ENCODE measurements at places on chromosomes 1 and 21. TPM values are rescaled to one million over a fixed set of nuclear protein-coding genes. Genes with fewer than 3 reads are reported as not detected.
A peak's percentile ranks its signal among the peaks of the same experiment; 100 is the strongest.

Gene DENND2D
- not detected for polyA plus RNA-seq

- no peak for DNase-seq
Observed at GRCh38 chr1:61279570-61279969, 197.2 kb downstream of the NFIA start.

- DNase-seq = no peak
Observed at GRCh38 chr1:233912909-233913308, 8.4 kb downstream of the SLC35F3 start.

Gene SLFNL1
- 0.20 TPM for polyA plus RNA-seq

- no peak for DNase-seq
Observed at GRCh38 chr1:229192853-229193252, 78.1 kb upstream of the RAB4A start.

Gene APCS
- not detected for polyA plus RNA-seq

Gene ZNF593OS
- not detected for polyA plus RNA-seq

Gene SPATA1
- polyA plus RNA-seq = 0.93 TPM

Gene DNAJC6
- polyA plus RNA-seq = 1.7 TPM

Gene SRGAP2B
- polyA plus RNA-seq = 13.5 TPM

- DNase-seq = no peak
Observed at GRCh38 chr1:228983661-228984060, 248.4 kb downstream of the RHOU start.

DNA sequence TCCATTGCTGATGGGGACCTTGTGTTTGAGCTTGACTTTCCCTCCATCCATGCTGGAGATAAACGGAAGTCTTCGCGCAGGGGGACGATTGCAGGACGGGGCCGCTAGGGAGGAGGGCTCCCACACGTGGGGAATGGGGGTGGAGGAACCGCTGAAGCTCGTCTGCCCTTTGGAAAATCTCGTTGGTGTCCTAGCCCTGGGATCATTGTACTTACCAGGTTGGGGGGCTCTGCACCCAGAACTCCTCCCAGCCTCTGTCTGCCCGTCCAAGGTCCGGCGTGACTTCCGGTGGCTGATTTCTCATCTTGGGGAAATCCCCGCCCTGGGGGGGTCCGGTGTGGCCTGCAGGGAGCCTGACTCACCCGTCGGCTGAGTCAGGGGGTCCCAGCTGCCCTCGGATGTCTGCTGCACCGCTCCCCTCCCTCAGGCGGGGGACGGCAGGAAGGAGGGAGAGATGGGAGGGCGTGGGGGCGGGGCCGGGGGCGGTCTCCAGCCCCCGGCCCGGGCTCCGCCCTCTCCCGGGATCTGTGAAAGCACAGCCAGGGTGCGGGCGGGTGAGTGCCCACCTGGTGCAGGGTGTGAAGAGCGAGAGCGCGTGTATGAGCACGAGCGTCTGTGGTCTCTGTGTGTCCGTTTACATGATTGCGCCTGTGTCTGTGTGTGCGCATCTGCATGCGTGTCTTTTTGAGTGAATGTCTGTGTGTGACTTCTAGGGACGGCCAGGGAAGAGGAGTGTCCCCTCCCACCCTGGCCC lies 35.8 kb downstream of the PIK3CD start:
- peak; percentile 46 for DNase-seq

Gene MATN1
- polyA plus RNA-seq = 0.03 TPM

DNA sequence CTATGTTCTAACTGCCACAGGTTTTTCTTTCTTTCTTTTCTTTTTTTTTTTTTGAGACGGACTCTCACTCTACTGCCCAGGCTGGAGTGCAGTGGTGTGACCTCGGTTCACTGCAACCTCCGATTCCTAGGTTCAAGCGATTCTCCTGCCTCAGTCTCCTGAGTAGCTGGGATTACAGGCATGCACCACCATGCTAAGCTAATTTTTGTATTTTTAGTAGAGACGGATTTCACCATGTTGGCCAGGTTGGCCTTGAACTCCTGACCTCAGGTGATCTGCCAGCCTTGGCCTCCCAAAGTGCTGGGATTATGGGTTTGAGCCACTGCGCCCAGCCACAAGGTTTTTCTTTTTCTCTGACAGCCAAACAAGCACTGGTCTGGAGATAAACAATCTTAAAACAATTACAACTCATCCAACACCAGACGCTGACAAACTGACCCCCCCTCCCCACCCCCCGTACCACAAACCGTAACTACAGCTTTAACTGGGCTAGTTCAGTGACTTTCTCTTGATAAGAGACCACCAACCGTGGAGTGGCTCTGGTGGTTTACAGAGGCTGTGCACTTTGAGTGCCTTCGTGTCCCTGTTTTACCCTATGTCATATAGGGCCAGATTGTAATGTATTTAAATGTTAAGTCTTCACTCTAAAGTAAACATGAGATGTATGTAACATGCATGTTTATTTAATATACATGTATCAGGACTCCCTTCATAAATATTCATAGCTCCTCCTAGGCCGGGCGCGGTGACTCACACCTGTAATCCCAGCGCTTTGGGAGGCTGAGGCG lies 19.5 kb upstream of the PUM1 start:
- DNase-seq = no peak

DNA sequence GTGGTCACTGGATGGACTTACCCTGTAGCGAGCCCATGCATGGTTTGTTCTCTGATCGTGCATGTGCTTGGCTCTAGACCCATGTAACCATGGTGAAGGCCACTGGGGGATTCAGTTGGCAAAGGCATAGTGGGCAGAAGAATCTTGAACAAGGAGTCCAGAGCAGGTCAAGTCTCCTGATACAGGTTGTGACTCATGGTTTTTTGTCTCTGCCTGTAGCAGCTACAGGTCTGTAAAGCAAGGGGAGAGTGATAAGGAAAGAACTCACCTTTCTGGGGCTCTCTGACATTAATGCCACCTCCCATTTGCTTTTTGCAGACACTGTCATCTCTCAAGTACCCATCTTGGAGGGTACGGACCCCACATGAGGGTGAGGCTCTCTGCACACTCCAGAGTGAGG lies 153.4 kb upstream of the CAMK1G start:
- no peak for DNase-seq

DNA sequence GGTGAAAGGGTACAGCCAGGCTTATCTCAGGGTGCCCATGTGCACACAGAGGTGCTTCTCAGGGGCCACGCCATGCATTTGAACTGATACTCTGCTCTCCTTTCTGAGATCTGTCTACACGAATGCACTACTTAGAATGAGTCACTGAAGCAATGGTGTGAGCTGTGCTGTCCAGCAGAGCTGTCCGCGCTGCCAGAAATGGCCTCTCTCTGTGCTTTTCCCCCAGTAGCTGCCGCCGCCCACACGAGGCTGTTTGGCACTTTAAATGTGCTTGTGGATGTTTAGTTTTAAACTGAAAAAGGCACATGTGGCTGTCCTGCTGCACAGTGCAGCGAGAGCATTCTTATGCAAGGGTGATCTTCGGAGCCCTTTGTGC lies 87.1 kb upstream of the COL6A1 start:
- DNase-seq = no peak

Gene CYP4B1
- polyA plus RNA-seq = 0.03 TPM

Gene PRAMEF18
- not detected for polyA plus RNA-seq

DNA sequence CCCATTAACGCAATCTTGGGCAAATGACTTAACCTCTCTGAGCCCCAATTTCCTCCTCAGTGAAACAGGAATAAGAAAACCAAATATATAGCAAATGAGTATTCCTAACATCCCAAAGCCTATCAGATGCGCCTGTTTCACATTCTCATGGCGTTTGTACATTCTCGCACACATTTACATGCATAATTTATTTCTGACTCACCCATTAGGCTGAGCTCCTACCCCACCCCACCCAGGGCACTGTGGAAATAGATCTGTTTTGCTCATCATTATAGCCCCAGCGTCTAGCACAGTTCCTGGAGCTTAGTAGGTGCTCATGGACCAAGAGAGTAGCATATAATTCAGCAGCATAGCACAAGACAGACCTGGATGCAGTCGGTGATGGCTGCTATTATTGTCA lies 146.1 kb upstream of the VANGL1 start:
- DNase-seq = no peak

- DNase-seq = no peak
Observed at GRCh38 chr1:152170287-152170905, 11.4 kb upstream of the RPTN start.

Gene RAB25
- polyA plus RNA-seq = 0.12 TPM

- DNase-seq = no peak
Observed at GRCh38 chr1:186681801-186682200, 1.6 kb upstream of the PTGS2 start.

DNA sequence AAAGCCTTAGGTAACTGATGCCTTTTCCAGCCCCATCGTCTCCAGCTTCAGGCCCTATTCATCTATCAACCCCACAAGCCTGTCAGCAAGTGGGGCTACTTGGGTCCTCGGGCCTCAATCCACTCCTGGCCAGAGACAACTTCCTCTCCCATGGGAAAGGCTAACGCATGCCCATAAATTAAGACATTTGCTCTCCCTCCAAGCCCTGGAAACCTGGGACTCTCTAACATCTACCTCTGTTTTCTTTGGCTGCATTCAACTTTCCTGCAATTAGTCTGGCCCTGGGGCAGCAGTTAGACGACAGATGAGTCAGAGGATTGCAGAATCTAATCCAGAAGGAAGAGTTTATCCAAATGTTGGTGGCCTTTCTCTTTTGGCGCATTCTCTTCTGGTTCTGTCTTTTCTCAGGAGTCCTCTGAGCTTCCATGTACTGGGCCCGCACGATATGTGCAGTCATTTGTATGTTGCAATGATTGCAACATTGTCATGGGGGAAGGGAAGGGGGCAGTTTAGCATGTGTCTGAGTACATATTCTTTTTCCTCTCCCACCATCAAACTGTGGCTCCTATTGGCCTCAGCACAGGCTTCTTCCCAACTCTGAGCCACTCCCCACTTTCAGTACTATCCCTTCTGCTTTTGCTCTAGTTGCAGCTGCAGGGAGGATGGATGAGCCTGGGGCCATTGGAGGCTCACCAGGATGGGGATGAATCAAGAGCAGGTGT lies 54.4 kb downstream of the NAV1 start:
- no peak for DNase-seq

DNA sequence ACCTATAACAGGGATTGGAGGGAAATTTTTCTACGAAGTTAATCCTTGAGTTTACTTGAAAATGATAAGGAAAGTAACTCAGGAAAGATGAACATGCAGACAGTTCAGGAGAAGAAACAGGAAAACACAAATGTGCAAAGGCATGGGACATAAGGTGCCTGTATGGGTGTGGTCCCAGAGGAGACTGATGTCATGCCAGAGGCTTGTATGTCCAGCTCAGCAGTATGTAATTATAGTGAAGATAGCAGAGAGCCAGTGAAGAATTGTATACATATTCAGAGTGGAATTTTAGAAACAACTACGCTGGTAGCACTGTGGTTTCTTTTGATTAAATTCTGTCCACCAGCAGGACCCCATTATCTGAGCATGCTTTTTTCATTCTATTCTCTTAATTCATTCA lies 179.5 kb downstream of the LRRC7 start:
- no peak for DNase-seq

- peak; percentile 3 for DNase-seq
Observed at GRCh38 chr21:39452207-39452969, 618 bp downstream of the SH3BGR start.

Gene COL24A1
- polyA plus RNA-seq = 0.07 TPM

DNA sequence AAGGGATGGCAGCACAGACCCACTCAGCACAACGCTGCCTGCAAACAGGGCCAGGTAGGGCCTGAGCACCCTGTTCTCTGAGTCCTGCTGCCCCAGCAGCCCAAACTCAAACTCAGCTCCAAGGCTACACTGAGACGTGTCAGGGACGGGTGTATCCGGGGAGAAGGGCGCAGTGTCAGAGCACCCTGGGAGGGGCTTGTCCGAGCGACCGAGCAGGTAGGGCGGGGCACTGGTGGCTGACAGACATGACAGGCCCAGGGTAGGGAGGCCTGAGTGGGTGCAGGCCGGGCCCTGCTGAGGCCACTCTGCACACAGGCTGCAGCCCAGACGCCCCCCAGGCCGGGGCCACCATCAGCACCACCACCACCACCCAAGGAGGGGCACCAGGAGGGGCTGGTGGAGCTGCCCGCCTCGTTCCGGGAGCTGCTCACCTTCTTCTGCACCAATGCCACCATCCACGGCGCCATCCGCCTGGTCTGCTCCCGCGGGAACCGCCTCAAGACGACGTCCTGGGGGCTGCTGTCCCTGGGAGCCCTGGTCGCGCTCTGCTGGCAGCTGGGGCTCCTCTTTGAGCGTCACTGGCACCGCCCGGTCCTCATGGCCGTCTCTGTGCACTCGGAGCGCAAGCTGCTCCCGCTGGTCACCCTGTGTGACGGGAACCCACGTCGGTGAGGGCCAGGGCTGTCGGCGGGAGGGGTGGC lies 5.5 kb downstream of the SCNN1D start:
- DNase-seq = no peak

Gene HSF2BP
- 0.67 TPM for polyA plus RNA-seq

Gene LEFTY1
- 1.8 TPM for polyA plus RNA-seq

- no peak for DNase-seq
Observed at GRCh38 chr1:40105028-40105427, 8.0 kb upstream of the PPT1 start.

DNA sequence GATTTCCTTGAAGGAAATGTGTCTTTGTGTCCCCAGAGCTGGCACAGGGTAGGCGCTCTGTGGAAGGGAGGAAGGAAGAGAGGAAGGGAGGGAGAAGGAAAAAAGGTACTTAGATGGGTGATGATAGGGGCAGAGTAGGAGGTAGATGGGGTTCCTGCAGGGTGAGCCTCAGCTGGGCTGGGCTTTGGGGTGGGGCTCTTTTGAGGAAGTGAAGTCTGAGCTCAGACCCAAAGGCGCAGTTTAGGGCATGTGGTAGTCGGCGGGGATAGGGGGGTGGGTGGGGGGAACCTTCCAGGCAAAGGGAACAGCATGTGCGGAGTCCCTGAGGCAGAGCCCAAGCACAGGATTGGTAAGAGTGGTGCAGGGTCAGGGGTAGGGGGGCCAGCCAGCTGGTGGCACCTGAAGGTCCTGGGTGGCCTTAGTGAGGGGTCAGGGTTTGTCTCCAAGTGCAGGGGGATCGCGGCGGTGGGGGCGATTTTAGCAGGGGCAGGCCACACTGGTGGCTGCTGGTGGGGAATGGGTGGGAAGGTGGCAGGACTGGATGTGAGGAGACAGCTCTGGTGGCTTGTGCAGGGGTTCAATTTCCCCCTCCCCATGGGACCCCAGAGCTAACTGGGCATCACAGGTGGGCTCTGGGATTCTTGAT lies 8.4 kb upstream of the HTR6 start:
- DNase-seq = no peak

DNA sequence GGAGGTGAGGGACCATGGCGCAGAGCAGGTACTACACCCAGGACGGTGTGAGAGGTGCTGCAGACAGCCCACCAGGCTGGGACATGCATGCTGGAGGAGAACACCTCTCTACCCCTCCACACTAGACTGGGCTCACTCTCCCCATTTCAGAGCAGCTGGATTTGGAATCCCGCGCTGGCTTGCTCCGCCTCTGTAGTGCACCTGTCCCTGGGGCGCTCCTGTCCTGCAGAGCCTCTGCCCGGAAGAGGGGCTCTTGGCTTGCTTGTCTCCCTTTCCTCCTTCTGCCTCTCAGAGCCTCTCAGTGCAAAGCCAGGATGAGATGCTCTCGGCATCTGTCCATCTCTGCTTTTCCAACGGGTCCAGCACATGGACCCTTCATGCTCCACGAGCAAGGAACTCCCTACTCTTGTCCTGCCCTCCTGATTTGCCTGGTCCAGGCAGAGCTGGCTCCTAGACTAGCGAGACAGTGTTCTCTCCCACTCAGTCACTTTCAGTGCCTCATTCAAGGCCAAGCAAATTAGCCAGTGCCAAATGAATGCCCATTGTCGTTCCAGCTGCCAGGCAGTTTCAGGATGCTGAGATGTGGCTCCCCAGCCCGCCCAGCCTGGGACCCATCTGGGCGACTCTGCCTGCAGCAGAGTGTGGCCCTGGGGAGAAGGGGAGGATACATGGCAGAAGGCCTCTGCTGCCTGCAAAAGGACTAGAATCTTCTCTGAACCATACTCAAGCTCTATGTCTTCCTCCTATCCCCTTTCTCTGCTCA lies 33.7 kb downstream of the CDCA8 start:
- DNase-seq = no peak

Gene OR6K3
- polyA plus RNA-seq = not detected

Gene PAPPA2
- polyA plus RNA-seq = 0.01 TPM

Gene CLDN17
- polyA plus RNA-seq = not detected

Gene SRSF4
- 37.7 TPM for polyA plus RNA-seq
